Activated gamma-delta T cell treated with anti-CD3 and anti-CD28 coated beads, Interleukin-2, amount 50 U/mL, for 16 hours (primary cell): ENCODE measurements at places on chromosomes 12 and 14.

GRCh38 chr12:6507102-6507998 lies 13.4 kb downstream of the NCAPD2 start:
- no peak for DNase-seq

GRCh38 chr12:59861635-59862034 lies 265.8 kb downstream of the SLC16A7 start:
- DNase-seq: no peak

DNA sequence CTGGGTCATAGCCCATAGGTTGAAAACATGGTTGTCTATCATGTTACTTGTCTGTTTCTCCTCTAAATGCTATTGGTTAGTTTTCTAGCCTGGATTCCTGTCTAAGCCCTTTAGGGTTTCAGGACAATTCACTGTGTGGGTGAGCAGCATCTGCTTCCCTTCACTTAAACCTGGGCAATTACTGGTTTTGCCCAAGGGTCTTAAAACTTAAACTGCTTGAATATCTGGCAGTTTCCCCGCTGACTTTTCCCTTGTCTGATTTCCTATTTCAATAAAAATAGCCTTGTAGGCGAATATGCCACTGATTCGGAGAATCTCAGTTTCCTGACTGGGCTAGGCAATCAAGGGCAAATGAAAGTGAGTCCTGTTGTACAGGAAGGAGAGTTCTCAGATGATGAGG lies 138.7 kb upstream of the FGD4 start:
- DNase-seq: no peak

DNA sequence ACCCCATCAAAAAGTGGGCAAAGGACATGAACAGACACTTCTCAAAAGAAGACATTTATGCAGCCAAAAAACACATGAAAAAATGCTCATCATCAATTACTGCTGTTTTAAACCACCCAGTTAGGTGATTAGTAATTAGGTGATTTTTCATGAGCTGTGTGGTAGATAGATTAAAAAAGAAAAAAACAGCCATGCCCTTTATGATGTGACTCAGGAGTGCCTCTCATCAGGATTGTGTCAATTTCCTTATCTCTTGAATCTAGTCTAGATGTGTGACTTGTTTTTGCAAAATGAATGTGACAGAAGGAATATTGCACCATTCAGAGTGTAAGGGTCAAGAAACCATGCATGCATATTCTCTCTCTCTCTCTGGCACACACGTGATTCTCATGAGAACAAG lies 5.7 kb downstream of the OR10A7 start:
- no peak for DNase-seq

GRCh38 chr12:49809381-49809905 lies 18.8 kb downstream of the NCKAP5L start:
- no peak for DNase-seq

DNA sequence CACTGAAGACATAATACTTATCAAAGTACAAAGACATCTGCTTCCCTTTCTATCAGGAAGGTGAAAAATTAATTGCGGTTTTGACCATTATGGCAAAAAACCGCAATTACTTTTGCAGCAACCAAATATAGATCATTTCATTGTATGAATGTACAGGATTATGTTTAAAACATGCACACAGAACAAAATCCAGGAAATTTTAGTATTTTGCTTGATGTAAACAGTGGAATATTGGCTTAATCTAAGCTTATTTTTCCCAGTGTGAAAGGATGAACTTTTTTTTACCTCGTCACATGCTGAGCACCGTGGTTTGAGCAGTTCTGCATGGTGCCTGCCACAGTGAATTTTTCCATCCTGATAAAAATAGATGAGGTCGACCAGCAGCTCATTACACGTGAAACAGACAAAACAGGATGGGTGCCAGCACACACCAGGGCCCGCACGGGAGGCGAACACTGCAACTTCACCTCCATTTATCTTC lies 121.2 kb downstream of the PRICKLE1 start:
- no peak for DNase-seq

DNA sequence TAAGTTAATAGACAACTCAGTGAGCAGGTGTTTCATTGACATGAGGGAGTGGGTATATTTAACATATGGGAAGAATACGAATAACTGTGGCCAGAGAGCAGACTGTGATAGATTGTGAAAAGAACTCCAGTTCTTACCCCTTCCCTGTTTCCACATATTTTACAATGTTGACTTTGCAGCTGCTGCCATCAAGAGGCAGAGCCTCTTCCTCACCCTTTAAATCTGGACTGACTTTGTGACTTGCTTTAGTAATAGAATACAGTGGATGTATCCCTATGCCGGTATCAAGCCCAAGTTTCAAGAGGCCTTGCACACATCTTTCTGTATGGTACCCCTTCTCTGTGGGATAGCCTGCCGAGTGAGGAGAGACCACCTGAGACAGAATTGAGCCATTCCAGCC lies 356.7 kb downstream of the ETNK1 start:
- no peak for DNase-seq

GRCh38 chr14:91957876-91958313 lies 10.4 kb upstream of the FBLN5 start:
- no peak for DNase-seq

DNA sequence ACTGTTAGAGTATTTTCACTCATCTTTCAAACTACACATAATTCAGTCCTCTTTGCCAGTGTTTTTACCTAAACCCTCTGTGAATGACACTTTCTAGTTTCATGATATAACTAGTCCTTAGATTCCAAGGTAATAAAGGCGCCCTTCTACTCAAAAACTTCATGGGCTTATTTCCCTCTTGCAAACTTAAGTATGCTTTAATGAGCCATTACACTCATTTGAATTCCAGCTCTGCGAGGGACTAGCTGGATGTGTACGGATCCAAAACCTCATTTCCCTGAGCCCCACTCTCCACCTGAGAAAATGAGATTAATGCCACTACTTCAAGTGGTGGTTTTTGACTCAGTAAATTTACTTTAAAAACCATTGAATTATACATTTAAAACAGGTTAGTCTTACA lies 141.1 kb downstream of the NDUFA12 start:
- DNase-seq: no peak

DNA sequence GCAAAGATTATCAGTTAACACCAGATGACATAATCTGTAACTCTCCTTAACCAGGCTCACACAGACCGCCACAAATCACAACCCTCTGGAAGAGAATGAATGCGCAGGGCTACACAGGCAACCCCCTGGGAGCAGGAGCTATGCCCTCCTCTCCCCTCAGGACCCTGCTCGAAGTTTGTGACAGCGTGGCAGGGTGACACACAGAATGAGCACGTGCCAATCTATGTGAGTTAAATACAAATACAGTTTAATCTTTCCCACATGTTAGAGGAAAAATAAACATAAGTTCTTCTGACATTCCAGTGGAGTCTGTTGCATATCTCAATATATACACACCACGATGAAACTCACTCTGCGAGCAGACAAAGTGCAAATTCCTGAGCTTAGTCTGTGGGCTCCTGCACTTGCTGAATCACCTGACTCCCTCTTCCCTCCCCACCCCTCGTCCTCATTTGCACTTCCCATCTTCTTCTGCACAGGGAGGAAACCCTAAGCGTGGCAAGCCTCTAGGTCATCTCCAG lies 37.6 kb downstream of the BCAT1 start:
- no peak for DNase-seq

DNA sequence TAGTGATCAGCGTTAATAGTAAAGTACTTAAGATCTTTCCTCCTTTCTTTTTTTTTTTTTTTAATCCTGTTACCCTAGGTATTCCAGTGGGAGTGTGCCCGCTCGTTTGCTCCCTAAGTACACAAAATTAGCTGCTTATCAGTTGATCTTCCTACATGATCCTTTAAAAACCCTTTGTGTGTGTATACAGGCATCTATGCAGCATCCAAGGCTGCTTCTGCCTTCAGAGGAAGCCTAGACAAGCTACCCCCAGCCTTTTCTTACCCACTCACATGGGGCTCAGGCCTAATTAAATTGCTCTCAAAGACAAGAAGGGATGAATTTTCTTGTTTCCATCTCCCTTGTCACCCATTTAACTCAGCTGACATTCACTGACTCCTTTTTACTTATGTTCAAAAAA lies 343.4 kb upstream of the LMO3 start:
- no peak for DNase-seq

DNA sequence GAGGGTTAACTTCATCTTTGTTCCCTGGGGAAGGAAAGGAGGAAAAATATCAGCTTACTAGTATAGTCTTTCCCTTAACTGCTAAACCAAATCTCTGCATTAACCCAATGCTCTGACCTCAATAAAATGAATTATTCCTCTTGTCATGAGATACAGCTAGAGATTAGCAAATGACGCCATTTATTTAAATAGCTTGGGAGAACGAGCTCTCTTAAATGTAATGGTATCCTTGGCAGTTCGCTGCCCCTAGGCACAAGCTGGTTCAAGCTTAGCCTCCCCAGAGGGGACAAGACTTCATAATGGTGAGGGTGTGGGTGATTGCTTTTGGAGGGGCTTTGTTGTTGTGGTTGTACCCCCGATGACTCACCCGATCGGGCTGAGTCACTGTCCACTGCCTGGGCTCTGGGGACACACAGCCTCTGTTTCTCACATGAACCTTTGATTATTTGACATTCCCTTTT lies 19.6 kb downstream of the FNTB start:
- DNase-seq: no peak

DNA sequence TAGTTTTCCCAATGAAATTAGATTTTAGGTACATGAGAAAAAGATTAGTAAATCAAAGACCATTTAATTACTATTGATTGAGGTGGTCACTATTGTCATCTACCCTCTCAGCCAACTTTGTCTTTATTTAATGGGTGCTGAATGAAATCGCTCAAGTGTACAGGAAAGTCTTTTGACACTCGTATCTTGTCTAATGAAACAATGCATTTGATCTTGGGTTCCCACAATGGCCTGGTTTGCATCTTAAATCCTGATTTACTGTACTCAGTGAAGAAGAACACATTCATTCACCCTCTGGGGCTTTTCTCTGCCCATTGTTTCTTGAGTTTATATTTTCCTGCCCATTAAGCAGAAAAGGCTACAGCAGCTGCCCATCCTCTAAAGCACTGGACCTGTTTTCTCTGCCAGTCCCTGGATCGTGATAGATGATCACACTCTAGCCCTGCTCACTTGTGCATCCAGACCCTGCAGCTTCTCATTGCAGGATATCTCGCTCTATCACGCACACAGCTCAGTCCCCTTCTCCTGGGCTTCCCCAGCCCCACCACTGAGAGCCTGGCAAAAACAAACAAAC lies 1369.3 kb downstream of the AACS start:
- no peak for DNase-seq

GRCh38 chr12:45088608-45089007 lies 37.7 kb upstream of the DBX2 start:
- DNase-seq: no peak

- DNase-seq: no peak
These were observed 224.5 kb downstream of the BCL11B start for GRCh38 chr14:99047441-99048031.

DNA sequence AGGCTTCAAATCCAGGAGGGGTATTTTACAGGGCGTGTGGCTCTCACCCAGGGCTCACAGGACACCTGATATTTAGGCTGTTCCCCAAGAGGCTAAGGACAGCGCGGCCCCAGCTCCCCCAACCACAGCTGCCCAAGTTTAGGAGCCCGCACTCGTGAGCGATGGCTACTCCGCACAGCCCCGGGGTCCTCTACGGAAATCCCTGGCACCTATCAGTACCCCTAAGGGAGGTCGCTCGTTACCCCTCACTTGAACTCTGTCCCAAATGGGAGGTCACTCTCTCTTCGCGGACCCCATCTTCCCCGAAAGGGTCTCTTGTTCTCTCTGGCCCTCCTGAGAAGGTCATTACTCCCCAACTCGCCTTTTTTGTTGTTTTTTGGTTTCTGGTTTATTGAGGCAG lies 708 bp upstream of the P2RX4 start:
- DNase-seq: no peak

- DNase-seq: peak; percentile 8
These were observed 28.6 kb downstream of the BAZ2A start for GRCh38 chr12:56601503-56601902.

- no peak for DNase-seq
These were observed 6.0 kb upstream of the LRP6 start for GRCh38 chr12:12272869-12273268.

DNA sequence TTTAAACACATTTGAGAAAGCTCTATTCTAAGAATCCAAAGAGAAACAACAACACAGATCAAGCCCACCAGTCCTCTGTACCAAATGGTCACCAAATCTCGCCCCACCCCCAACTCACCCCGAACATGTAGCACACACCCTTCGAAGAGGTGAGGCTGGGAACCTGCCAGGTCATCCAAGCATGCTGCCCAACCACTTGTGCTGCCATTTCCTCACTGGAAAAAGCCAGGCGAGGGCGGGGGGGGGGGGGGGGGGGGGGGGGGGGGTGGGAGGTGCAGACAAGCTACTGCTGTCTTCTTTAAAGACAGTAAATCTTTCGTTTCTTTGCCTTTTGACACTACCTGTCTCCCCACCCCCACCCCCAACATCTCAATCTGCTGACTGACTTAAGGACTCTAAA lies 59.9 kb downstream of the SETD3 start:
- DNase-seq: no peak

- no peak for DNase-seq
These were observed 404.4 kb downstream of the TRHDE start for GRCh38 chr12:72676556-72676955.

DNA sequence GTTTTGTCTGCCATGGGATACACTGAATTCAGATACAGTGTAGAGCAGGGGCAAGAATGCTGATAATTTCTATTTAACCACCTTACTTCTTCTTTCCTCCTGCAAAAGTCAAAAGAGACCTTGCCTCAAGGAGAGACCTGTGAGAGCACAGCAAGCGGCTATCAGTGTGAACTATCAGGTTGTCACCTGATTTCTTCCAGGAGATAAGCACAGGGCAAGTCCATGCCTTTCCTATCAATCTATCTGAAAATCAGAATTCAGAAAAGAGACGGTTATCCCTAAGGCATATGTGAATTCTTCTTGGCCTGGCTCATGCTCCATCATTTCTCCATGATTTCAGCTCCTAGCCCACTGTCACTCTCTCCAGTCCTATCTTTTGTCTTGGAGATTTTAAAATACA lies 128.9 kb upstream of the CCND2 start:
- DNase-seq: no peak

DNA sequence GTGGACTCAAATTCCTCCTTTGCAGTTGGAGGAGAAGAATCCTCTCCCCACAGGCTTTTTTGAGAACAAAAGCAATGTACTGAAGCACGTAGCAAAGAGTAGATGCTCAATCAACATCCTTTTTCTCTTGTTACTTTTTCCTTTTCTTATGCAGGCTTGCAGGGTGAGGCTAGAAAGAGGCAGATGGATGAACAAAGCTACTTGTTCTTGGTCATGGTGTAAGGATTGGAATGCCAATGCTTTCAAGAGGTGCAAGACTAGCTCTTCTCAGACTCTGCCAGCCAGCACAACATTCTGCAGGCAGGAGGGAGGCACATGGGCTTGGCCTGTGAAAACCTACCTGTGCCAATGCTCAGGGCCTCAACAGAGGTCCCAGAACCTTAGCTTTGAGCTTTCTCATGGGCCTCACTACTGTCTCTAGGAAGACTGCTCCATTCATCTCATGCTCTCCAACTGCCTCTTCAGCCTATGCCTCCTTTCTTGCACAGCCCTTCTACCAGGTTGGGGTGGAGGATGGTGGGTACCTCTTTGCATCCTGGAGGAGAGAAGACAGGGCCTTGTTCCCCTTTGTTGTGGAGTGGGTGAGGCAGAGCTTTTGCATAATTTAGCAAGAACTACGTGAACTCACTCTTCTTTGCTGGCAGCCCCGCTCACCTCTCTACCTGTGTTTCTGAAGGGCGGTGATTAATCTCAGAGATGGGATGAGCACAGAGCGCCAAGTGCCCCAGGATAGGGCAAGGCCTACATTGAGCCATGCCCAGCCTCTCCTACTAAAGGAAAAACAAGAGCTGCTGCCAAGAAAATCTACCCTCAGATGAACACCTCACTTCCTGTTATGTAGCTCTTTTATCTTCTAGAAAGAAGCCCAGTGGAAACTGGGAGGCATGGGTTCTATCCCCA lies 1119.7 kb downstream of the VRK1 start:
- DNase-seq: no peak

GRCh38 chr12:104454997-104455396 lies 1.8 kb upstream of the CHST11 start:
- DNase-seq: no peak
